ENCODE measurements at places on chromosomes 11 and 22.

GRCh38 chr11:45400591-45400990 lies 114.5 kb upstream of the SYT13 start:
- no peak for DNase-seq

DNA sequence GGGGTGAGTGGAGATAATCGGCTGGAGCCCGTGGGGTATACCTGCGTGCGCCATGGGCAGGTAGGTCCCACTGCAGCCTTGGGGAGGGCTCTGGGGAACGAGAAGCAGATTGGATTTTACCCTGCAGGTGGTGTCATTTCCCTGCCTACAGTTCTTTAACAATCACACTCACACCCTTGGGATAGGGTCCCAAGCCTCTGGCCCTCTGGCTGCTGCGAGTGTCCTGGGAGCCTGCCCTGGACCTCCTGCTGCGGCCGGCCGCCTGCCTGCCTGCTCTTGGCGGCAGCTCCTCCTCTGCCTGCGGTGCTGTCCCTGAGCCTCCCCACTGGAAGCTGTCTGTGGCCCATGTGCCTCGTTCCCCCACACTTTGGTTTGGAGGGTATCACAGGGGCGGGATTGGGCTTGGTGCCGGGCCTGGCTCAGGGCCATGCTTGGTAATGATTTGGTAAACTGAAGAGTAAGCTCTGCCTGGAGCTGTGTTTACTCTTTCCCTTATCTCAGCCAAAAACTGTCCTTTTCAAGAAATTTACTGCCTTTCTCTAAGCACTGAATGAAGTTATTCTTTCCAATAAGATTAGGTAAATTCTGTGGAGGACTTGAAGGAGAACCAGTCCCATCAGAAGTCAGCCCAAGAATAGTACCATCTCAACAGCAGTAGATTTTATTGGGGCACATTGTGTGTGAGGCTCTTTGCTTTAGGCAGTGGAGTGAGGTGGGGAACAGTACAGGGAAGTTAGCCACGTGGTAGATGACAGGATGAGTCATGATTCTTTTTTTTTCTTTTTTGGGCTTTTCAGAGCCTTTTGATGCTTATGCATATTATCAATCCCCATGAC lies 53.7 kb downstream of the TBC1D22A start:
- DNase-seq = no peak

GRCh38 chr22:41285441-41285819 lies 557 bp downstream of the RANGAP1 start:
- no peak for DNase-seq

DNA sequence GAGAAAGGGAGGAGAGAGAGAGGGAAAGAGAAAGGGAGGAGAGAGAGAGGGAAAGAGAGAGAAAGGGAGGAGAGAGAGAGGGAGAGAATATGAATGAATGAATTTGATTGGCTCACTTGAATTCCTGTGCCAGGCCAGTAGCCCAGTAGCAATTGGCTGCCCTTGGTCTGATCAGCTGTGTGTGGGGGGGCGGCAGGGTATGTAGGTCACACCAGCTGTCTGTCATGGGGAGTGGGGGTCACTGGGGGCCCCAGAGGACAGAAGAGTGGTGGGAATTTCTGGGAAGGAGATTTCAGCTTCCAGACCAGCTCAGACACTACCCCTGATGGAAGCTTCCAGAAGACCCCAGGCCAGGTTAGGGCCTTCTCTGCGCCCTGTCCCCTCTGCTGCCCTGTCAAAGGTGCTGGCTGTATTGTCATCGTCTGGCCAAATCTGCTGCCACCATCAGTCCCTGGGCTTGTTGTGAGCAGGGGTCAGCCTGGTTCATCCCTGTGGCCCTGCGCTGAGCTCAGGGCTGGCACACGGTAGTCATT lies 21.1 kb downstream of the MPPED1 start:
- DNase-seq = no peak

GRCh38 chr11:114278342-114279065 lies 17.7 kb upstream of the NNMT start:
- no peak for DNase-seq

GRCh38 chr11:60657888-60658287 lies 41.5 kb upstream of the MS4A8 start:
- DNase-seq = no peak

GRCh38 chr22:27918341-27919221 lies 475 bp downstream of the PITPNB start:
- DNase-seq = no peak

DNA sequence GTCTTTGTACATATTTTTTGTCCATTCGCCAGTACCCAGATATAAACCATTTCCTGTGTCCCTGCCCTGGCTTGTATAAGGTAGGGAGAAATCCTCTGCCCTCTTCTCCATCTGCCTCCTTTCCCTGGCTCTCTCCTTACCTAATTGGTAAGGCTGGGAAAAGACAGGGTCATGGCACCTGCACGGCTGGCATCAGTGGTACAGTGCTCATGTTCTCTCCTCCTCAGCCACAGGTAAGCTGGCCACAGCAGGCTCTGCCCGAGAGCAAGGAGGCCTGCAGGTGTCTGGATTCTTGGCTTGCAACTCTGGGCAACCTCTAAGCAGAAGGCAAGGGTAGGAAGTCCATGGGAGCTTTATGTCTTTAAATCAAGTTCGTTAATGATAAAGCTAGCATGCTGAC lies 419.9 kb downstream of the BUD13 start:
- DNase-seq = no peak

- DNase-seq = no peak
Measured at GRCh38 chr22:41551877-41552582, 7.8 kb upstream of the POLR3H start.

GRCh38 chr11:87035976-87036583 lies 1.7 kb upstream of the TMEM135 start:
- no peak for DNase-seq

DNA sequence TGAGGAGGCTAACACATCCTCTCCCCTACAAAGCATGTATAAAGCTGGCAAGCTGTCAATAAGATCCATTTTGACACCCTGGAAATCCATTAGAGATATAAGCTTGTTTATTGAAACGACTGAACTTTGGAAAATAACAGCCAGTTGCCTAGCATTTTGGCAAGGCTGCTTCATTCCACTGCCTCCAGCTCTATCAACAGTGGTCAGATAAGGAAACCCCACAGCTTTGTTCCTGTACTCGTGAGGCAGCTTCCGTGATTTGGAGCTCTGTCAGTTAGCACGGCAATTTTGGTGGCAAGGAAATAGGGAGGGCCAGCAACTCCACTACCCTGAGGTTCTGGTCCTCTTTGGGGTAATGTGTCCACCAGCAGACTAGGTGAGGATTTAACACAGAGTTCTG lies 2.0 kb upstream of the OR51S1 start:
- DNase-seq = no peak

DNA sequence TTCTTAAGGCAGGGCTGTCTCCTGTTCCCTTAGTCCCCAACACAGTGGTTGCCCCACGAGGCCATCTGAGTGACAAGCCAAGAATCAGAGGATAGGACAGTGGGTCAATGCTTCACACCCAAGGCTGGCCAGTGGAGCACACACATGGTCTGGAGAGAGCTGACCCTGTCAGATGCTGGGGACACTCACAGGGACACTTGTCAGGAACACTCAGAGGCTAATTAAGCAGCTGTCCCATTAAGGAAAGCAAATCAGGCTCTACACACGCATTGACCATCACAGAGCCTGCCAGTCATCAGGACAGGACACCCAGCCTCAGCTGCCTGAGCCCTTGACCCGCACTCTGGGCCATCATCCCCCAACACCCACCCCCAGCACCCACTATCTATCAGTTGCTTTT lies 18.2 kb downstream of the GDPD5 start:
- DNase-seq = no peak

- DNase-seq = no peak
Measured at GRCh38 chr22:45296628-45297297, 12.0 kb downstream of the UPK3A start.

- no peak for DNase-seq
Measured at GRCh38 chr11:69683764-69684333, 8.7 kb upstream of the LTO1 start.

DNA sequence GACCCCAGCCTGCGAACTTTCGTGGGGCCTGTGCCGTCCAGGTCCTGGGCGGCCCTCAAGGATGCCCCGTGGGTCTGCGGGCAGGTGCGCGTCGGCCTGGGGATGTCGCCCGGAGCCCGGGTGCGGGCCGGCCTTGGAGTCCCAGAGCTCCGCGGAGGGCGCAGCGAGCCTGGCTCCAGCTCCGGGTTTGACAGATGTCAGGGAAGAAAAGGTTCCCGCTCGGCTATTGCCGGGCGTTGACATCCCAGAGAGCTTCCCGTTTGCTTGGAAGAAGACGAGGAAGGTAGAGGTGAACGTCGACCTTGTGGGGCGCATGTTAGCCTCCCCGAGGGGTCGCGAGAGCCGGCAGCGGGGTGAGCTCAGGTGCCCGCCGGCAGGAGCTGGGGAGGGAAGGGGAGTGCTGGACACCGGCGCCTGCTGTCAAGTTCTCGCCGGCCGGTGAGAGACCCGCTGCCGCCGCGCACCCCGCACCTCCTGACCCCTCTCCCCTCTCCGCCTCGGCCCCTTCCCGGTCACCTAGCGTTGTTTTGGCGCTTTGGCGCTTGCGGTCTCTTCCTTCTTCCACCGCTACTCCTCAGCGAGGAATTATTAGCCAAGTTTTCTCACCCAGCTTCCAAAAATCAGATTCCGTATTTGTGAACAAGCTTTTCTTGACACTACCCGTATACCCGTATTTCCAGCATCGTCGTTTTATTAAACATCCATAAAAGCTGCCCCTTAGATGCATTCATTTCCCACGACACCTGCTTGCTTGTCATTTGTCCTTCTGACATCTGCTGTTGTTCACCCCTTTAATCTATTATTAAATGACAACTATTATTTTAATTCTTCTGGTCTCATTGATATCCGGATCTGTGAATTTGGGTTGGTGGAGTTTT lies 1.3 kb downstream of the BMAL1 start:
- no peak for DNase-seq

Measured in GM12878 (cell line).